ENCODE measurements at places on chromosomes 5 and 9. TPM values are rescaled to one million over a fixed set of nuclear protein-coding genes. Genes with fewer than 3 reads are reported as not detected.

- peak; percentile 16 for DNase-seq
Measured at GRCh38 chr5:146722361-146722779, 156.2 kb downstream of the PPP2R2B start.

TAF1L gene
- not detected for polyA plus RNA-seq

SELENOP gene
- 0.55 TPM for polyA plus RNA-seq

FABP6 gene
- not detected for polyA plus RNA-seq

DNA sequence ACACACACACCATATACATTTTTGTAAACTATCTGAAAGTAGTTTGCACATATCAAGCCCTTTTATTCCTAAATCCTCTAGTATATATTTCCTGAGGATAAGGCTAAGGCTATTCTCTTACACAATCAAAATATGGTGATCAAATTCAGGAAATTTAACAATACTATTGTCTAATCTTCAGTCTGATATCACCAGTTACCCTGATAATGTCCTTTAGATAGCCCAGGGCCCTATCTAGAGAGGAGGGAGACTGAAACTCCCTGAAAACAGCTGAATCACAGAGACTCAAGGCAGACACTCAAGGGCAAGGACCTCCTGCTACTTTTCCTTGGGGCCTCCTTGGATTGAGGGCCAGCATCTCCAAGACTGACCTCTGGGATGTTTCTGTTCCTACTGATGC lies 30.4 kb downstream of the PTTG1 start:
- no peak for DNase-seq

GRCh38 chr5:45521067-45521466 lies 175.1 kb downstream of the HCN1 start:
- DNase-seq, result peak; percentile 1

- DNase-seq, result no peak
Measured at GRCh38 chr5:24765219-24765618, 120.4 kb upstream of the CDH10 start.

DDX4 gene
- not detected for polyA plus RNA-seq

GRCh38 chr9:109250311-109250741 lies 70.5 kb downstream of the EPB41L4B start:
- DNase-seq, result no peak

GRCh38 chr9:81370096-81370495 lies 319.3 kb downstream of the TLE1 start:
- no peak for DNase-seq

- DNase-seq, result peak; percentile 67
Measured at GRCh38 chr5:73229271-73229670, 56.3 kb downstream of the TMEM174 start.

- no peak for DNase-seq
Measured at GRCh38 chr9:89749500-89750116, 144.8 kb downstream of the GADD45G start.

WWC1 gene
- 10.3 TPM for polyA plus RNA-seq

LCN1 gene
- not detected for polyA plus RNA-seq

- peak; percentile 93 for DNase-seq
Measured at GRCh38 chr5:21680196-21680595, 1172.9 kb downstream of the CDH12 start.

GRCh38 chr5:1106385-1107166 lies 5.3 kb downstream of the SLC12A7 start:
- DNase-seq, result no peak

- peak; percentile 29 for DNase-seq
Measured at GRCh38 chr5:80072103-80073073, 37.2 kb downstream of the THBS4 start.

GRCh38 chr5:113005454-113005853 lies 28.9 kb downstream of the DCP2 start:
- peak; percentile 67 for DNase-seq

DNA sequence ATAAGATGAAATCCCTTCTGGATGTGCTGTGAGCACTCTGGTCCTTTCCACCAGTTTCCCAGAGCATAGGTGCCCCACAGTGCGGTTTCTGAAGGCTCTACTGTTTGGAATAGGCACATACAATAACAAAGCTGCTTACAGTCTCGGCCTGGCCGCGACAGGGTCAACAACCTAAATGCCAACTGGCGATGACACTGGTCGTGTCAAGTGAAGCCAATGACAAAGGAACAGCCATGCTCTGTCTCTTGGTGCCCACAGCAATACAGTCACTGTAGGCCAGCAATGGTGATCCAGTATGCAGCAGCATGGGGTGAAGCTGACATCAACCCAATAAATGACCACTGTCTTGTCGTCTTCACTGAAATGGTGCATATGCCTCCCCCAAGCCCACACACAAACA lies 47.8 kb upstream of the EQTN start:
- no peak for DNase-seq

GRCh38 chr9:7125231-7125630 lies 367.5 kb downstream of the KDM4C start:
- DNase-seq, result no peak

- no peak for DNase-seq
Measured at GRCh38 chr5:89117124-89117644, 234.2 kb upstream of the MEF2C start.

DNA sequence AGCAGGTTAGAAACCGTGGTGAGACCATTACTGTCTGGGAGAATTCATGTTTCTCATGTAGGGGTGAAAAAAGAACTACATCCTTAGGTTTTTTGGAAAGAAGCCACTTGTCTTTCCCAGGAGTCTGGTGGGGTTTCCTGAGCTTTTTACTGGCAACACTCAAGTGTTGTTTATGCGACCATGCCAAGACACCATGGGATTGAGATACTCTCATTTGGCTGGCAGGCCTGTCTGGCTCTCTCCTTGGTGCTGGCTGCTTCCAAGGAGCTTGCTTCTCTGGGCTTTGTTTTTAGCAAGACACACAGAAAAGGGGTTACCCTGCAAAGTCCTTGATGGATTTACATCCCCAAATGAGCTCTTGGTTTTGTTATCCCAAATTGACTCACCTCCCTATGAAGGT lies 80.9 kb upstream of the ISL1 start:
- DNase-seq, result no peak

TMEM8B gene
- 8.2 TPM for polyA plus RNA-seq

DNA sequence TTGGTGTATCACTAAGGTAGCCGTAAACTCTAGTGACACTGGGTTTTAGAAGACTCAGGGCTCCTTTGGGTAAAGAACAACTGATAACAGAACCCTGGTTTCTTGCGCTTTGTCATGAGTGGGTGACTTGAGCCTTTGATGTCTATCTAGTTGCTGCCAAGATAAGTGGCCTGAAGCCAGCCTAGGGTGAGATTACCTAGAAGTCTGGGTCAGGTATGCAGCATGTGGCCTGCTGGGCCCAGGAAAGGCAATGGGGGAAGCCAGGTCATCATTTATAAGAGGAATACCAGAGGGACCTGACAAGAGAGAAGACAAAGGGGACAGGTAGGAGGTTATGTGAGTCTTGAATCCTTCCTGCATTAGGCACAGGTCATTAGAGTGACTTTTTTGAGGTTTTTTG lies 23.2 kb upstream of the GARNL3 start:
- DNase-seq, result no peak

GRCh38 chr5:169944922-169945680 lies 35.2 kb downstream of the INSYN2B start:
- peak; percentile 21 for DNase-seq

CER1 gene
- not detected for polyA plus RNA-seq

DNA sequence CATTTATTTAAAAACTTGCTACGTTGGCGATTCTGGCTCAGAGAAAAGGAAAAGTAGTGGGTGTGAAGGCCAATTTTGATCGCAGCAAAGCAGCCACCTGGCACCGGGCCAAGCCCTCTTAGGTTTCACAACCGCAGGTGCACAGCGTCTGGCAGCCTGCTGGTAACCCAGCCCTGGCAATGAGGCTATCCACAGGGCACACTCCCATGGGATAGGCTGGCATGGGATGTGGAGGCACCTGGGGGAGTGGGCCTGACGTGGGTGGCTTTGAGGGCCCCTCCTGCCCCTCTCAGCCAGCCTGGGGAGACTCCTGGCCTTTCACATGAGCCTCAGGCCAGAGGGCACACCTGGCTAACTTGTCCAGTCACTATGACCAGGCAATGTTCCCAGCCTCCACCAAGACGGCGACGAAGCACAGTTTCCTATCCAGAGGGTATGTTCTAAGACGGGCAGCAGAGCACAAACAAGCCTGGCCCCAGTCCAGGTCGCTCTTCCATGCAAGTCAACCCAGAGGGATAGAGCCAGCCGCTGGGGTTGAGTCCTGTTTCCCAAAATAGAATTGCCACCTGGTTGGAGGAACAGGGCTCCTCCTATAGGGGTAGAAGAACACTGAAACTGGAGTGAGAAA lies 19.0 kb downstream of the CMBL start:
- no peak for DNase-seq

GRCh38 chr9:127112056-127112455 lies 10.4 kb downstream of the ANGPTL2 start:
- no peak for DNase-seq

GRCh38 chr9:6302417-6302816 lies 25.8 kb upstream of the TPD52L3 start:
- peak; percentile 4 for DNase-seq

F2RL1 gene
- polyA plus RNA-seq, result 5.6 TPM

- DNase-seq, result peak; percentile 72
Measured at GRCh38 chr5:10607666-10608073, 43.8 kb downstream of the ANKRD33B start.

DNA sequence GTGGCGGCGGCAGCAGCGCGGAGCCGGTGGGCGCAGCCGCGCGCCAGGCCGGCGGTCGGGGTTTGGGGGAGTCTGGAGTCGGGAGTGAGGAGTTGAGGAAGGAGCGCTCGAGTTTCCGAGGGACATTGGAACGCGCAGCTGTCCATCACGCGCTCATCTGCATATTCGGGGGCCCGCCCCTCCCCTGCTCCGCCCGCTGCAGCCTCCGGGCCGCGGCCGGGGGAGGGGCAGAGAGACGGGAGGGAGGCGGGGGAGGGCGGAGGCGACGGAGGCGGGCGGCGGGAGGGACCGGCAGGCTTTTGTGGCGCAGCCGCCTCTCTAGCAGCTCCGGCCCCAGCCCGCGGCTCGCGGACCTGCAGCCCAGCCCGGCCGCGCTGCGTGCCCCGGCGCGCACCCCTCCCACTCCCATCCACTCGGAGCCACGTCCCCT lies at the start of gene IRX2:
Gene IRX2 (minus strand): TSS at position 86 of the 430 bp plus-strand sequence. CDS start 264 bp downstream, outside the sequence.
- peak; percentile 59 for DNase-seq

AMACR gene
- polyA plus RNA-seq, result 8.2 TPM

DNA sequence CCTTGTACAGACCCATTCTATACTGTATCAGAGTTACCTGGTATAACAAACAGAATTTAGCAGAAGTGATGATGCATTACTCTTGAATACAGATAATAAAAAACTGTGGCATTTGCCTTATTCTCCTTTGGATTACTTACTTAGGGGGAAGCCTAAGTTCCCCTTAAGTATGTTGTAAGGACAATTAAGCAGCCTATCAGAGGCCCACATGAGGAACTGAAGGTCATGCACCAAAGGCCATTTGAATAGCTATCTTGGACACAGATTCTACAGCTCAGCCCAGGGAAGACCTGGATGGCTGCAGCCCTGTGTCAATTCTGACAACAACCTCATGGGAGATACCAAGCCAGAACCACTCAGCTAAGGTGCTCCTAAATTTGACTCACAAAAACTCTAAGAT lies 125.2 kb downstream of the RAPGEF6 start:
- no peak for DNase-seq

GCNT1 gene
- 9.3 TPM for polyA plus RNA-seq

GRCh38 chr9:133345596-133345995 lies 2.3 kb downstream of the MED22 start:
- no peak for DNase-seq

- no peak for DNase-seq
Measured at GRCh38 chr9:38202336-38202938, 133.4 kb upstream of the SHB start.

DNA sequence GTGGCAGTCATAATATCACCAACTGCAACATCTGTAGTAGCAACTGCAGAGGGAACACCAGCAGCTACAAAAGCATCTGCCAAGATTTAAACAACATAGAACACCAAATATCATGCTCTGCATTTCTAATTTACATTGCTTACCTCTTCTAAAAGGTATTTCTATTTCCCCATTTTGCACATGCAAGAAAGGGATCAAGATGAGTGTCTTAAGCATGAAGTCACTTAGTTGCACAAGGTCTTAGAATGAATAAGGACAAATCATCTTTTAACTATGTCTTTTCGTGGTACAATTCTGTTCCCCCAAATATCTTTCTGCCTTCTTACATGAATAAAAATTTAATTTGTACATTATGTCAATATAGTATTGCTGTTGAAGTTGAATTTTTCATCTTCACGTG lies 1746.4 kb downstream of the EFNA5 start:
- DNase-seq, result peak; percentile 81

PKN3 gene
- 3.8 TPM for polyA plus RNA-seq

DNA sequence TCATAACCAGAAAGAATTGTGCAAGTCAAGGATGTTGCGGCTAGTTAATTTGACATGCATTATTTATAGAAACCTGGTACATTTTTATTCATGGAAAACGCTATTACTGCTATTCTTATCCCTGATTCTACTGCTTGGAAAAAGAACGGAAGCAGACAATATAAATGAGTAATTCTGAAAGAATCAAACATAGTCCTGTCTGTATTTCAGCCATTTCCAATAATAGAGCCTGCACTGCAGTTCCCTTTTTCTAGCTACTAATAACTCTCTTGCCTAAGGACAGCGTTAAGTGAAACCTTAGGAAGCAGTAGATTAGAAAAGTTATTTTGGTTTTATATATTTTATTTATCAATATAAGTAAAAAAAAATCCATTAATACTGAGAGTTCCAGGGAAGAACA lies 414.9 kb downstream of the CYLC2 start:
- no peak for DNase-seq
